Cortex of kidney (tissue), 1 donor: ENCODE measurements at places on chromosomes 2 and 18.

- no peak for DNase-seq
These were observed 72.7 kb downstream of the MARCHF4 start for GRCh38 chr2:216299588-216299987.

DNA sequence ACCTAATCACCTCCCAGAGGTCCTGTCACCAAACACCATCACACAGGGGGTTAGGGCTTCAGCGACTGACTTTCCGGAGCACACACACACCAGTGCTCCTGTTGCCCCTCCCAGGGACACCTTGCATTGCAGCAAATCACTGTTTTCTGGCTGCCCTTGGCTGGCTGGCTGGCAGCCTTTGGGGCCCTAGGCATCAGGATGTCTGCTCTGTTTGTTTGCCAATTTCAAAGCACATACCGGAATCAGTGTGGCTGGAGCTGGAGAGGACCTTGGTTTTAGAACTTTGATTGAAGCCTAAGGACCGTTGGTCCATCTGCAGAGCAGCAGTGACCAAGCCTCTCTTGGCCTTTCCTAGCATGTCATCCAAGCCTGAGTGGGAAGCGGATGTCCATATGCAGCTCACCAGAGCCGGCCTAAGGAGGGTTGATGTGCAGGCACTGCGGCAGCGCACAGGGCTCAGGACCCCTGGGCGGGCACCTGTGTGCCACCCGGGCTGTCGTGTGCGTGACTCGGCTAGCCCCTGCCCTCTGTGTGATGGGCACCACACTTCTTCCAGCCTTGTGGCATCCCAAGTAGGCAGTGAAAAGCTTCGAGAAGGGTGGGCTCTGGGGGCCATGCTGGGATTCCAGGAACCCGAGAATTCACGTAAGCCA is 62.1 kb downstream of the GBX2 start:
- no peak for DNase-seq

DNA sequence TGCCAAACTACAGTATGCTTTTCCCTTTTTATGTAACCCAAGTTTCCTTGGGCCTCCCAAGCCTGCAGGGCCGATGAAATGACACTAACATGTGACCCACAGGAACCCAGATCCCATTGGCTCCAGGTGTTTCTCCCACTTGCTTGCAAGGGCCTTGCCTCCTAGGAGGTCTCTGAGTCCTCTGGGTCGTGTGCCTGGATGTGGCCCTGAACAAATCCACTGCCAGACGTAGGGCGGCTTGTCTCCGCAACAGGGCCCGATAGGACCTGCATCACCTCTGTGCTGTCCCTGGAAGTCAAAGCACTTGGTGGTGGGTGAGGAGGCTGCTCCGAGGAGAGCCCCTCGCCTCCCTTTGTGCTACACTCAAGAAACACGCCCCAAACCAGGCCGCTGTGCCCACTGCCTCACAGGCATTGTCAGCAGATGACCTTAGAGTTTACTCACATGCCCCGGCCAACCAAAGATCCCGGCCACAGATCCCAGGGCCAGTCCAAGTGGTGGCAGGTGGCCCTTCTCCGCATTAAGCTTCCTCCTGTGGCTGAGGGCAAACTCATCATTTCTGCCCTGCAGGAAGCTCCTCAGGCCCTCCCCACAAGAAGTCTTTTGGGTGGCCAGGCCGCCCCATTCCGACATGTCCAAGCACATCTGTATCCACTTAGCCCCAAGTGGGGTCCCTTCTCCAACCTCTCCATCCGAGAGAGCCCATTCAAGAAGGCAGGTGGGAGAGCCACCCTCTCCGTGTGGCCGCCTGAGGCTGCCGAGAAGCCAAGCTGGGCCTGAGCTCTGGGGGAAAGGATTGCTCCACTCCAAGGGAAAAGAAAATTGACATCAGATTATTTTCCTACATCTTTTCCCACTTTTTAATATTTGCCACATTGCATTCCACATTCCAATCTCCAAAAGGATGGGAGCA is 76.7 kb downstream of the GFPT1 start:
- no peak for DNase-seq

DNA sequence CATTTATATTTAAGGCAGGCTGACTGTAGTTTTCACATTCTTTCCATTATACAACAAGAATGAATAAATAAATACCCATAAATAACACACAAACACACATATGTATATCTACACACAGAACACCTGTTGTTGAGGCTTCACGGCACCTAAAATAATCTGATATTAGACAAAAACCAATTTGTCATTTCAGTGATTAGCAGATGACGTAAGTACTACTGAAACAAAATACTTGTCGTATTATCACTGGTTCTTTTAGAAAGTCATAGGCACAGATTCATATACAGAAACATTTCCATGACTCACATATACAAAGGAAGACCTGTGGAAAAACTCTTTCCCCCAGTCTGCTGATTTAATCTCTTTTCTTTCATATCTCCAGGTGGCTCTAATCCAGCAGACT is 1113.4 kb upstream of the FANCL start:
- no peak for DNase-seq

GRCh38 chr2:8081130-8081529 is 600.7 kb upstream of the ID2 start:
- no peak for DNase-seq

DNA sequence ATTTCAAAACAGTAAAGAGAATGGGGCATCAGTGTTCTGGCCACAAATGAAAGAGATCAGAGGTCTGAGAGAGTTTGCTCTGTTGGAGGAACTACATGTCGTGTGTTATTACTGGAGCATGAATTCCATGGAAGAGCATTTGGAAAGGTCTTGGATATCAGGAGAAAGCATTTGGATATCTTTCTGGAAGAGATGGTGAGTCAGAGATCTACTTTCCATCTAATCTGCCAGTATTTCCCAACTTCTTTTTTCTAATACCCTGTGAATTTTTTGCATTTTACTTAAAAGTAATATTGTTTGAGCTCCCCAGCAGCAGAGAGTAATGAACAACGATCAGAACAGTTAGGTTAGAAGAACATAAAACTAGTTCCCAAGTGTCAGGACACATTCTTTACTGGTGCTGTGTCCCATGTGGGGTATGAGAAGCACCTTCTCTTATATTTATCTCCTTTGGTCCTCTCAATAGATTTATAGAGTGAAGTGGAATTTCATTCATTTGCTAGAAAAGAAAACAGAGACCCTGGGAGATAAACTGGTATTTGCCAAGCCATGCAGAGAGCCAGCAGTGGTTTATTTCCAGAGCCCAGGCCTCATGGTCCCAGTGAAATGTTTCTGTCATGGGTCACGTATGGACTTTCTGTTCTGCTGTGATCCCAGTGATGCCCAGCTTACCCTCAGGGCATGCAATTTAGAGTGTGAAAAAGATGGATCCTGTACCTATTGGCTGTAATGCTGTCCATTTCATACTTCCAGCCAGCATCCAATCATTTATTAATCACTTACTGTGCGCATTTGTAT is 130.8 kb upstream of the NT5C1B start:
- no peak for DNase-seq

- DNase-seq, result no peak
These were observed 206.5 kb downstream of the PRKCE start for GRCh38 chr2:45857867-45858520.

- no peak for DNase-seq
These were observed 69.0 kb upstream of the C2orf15 start for GRCh38 chr2:99072551-99072950.

DNA sequence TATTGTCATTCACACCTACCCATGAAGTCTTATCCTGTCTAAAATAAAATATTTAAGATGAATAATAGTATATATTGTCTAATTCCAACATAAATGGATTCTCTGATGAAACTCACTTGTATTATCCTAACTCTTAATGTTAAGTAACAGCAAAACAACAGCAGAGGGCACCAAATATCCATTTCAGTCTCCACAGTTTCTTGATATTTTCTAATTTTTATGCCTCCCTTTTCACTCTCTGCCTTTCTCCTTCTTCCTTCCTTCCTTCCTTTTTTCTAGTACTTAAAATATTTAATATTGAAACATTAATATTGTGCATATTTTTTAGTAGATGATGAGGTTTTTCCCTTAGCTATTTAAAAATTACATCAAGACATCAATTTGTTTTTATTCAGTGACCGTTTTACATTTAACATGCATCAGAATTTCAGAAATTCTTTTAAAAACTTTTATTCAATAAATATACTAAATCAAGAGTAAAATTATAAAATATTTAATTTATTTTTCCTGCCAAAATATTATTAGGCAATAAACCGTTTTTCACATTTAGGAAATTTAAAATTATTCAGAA is 97.6 kb downstream of the WDR7 start:
- no peak for DNase-seq

DNA sequence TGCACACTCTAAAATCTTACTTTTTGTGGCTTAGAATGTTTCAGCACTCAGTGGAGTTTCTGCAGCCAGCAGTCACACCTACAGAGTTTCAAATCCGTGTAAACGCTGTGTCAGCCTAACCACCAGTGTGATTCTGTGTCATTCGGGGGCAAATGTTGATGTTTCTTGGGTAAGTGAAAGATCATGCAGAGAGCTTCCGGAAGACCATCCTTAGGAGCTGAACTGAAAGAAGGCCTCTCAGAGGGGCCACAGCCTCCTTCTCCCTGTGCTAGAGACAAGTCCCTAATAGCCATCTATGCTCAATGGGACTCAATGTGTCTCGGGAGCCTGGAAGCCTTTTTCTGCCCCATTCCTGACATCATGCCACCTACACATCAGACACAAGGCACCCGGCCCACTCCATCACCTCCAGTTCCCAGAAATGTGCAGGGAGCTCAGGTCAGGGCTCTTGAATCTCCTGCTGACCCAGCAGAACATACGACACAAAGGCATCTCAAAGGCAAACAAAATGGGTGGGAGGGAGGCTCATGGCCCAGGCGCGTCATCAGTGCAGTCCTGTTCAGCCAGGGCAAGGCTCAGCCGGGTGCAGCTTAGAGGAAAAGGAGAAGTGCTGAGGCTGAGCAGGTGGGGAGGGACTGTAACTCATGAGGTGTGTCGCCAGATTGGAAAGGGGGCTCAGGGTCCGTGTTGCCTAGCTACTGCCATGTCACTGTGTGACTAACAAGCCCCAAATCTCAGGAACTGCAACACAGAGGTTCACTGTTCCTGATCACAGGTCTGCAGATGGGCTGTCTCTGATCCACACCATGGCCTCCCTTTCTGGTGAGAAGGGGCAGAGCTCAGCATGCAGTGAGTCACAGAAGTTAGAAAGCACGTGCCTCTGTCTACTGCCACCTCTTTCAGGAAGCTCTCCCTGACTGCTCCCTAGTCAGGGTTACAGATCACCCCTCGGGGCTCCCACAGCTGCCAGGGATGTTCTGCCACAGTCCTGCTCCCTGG is 82.0 kb downstream of the SMAD7 start:
- DNase-seq, result no peak

DNA sequence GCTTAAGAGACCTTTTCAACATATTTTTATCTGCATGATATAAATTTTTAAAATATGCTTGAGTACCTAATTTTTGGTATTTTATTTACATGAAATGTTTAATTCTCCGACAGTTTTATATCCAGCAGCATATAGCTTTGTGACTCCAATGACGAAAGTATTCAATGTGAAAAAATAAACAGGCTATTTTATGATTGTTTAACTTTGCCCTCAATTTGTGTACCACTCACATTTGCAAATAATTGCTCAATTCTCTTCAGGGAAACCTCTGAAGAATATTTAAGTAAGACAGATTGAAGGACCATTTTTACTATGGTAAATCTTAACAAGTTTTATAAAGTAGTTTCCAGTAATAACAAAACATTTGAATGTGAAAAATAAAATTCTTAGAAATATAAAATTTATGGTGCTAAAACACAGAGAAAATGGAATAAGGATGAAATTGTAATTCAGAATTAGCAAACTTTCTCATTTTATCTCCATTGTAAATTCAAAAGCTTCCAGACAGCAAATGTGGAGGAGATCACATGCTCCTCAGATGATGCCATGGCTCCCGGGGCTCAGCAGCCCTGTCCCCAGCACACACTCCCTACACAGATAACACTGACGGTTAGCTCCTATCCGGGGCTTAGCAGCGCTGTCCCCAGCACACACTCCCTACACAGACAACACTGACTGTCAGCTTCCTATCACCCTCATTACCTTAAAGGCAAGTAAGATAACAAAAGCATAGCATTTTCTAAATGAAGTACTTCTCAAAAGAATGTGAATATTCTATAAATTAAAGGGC is 39.7 kb downstream of the SH3YL1 start:
- no peak for DNase-seq

DNA sequence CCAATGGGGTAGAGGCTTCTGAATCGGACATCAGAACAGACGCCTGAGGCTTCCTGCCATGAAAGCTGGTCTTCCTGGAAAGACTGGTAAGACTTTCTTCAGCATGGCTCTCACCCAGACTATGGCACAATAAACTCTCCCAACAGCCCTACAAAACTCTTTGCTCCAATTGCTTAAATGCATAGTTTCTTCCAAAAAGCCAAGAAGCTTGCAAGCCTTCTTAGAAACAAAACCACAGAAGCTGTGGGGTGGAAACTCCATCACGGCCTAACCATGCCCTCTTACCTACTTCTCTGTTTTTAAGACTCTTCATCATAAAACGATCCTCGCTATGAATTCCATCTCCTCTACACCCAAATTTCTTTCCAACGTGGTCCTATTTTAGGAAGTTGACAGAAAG is 48.2 kb downstream of the PAX8 start:
- no peak for DNase-seq

DNA sequence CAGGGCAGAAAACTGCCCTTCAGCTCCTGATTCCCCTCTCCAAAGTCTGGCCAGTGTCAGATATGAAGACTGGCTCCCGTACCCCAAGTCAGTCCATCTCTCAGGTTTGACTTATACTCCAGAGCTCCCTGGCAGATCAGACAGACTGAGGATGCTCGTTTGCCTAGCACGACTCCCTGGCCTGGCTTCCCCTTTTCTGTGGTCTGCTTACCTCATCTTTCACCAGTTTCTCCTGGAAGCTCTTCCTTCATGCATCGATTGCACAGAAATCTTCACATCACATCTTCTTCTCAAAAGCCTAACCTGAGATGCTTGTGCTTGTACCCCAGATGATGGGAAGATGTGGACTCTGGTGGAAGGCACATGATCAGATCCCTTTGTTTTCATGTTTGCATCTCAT is 387.9 kb upstream of the POU3F3 start:
- DNase-seq, result no peak

GRCh38 chr2:233468047-233468740 is 98.4 kb downstream of the USP40 start:
- no peak for DNase-seq

GRCh38 chr2:62971936-62972335 is 78.7 kb upstream of the OTX1 start:
- DNase-seq, result no peak

DNA sequence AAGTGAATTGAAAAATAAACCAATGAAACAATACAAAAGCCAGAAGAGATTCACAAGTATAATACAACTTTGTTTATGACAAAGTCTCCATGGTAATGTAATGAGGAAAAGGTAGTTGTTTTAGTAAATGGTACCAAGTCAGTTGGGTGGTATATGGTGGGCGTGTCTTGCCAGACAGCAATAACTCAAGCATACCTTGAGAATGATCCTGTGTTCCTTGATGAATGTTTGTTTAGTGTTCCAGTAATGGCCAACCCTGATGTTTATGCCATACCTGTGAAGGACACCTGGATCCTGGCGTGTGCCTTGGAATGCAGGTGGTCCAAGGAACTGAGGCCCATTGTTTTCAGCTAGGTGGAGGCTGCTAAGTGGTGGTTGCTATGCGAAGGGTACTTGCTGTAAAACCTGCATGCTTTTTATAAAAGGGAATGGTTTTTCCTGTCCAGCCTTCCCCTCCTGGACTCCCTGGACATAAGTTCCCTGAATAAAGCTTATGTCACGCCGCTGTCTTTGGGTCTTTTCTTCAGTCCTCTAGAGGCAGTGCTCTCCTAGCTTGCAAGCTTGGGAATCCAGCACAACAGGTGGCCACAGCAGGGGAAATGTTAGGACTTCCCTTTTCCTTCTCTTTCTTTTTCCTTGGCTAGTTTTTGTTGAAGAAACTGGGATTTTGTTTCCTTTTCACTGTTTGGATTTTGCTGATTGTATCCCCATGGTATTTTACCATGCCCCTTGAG is 54.7 kb downstream of the MTA3 start:
- DNase-seq, result no peak
